Activated B cell treated with CpG ODN at 0.5 μM for 24 hours (primary cell): ENCODE measurements at places on chromosomes 2 and 18.

GRCh38 chr2:120884472-120885290 lies 149.0 kb downstream of the GLI2 start:
- no peaks in the 10 kb centered on the region for H3K4me1 ChIP-seq
- H3K27ac ChIP-seq: no peak overlapping the region
- no peaks in the 10 kb centered on the region for H3K36me3 ChIP-seq
- H3K4me3 ChIP-seq: no peak overlapping the region

DNA sequence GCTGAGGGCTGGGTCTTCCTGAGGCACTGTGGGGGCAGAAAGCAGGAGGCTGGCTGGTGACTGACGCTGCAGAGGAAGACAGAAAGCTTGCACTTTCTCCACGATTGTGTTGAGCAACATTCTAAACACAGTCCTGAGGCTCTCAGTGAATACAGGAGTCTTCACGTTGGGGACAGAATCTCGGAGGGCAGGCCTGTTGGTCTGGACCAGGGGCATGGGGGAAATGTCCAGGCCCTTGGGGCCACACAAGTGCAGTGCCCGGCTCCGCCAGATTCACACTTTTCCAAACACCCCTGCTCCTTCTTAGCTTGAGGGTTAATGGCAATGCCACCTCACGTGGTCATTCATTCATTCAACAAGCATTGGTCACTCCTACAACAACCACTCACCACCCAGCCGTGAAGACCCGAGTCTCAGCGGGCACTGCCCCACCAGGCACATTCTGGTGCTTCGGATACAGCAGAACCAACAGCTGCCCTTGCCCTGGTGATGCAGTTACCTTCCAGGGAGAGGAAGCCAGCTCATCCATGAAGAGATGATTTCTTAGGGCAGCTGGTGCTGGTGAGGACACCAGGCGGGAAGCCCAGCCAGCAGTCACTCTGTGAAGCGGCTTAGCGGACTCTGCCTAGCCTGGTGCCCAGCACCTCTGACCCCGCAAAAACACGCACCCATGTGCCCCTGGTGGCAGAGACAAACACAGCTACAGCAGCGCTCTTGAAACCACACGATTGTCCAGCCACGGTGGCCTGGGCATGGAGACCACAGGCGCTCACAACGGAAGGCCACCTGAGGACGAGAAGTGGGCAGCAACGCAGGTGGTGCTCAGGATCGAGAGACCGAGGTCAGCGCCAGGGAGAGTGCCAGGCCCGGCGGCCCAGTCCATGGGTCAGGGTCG lies 10.9 kb upstream of the GPC1 start:
- H3K4me3 ChIP-seq: no peak overlapping the region
- no peaks in the 10 kb centered on the region for H3K4me1 ChIP-seq
- peaks cover 5% of the 10 kb centered on the region for H3K27me3 ChIP-seq
- DNase-seq: no peak
- H3K27ac ChIP-seq: no peak overlapping the region

DNA sequence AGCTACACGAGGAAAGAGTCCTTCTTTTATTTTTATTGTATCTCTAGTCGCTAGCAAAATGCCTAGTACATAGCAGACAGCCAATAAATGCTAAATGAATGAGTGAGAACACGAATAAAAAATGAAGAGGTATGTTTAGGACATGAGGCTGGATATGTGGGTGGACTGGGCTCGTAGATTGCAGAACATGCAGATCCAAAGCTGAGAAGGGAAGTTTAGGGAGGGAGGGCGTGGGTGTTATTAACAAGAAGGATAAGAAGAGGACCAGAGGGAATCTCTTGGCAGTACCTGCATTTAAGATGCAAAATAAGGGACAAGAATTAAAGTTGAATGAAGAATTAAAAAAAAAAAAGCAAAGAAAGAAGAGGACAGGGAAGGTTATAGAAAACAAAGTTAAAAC lies 161.1 kb downstream of the MAP2 start:
- no peaks in the 10 kb centered on the region for H3K36me3 ChIP-seq
- no peak overlapping the region for H3K27ac ChIP-seq
- no peaks in the 10 kb centered on the region for H3K4me1 ChIP-seq
- H3K27me3 ChIP-seq: no peaks in the 10 kb centered on the region
- DNase-seq: no peak

- H3K36me3 ChIP-seq: no peaks in the 10 kb centered on the region
- H3K4me3 ChIP-seq: no peak overlapping the region
- no peaks in the 10 kb centered on the region for H3K4me1 ChIP-seq
- H3K27ac ChIP-seq: no peak overlapping the region
Measured at GRCh38 chr2:218429911-218430692, 11.2 kb downstream of the VIL1 start.

DNA sequence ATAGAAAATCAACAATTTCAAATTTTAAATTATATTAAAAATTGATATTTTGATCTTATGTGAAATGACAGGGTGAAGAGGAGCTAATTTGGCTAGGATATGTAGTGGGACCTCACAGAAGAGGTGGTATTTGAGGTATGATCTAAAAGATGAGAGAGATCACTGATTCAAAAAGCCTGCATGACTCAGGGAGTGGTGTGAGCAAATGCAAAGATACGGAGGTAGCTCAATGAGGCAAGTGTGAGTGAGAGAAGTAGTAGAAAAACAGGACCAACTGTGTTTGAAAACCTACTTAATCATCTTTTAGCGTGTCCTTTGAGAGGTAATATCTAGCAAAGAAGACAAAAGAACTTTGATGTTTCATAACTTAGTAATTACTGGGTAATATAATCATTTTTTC lies 557.5 kb downstream of the DSC3 start:
- no peaks in the 10 kb centered on the region for H3K27me3 ChIP-seq
- H3K4me1 ChIP-seq: no peaks in the 10 kb centered on the region
- no peak overlapping the region for H3K4me3 ChIP-seq
- no peaks in the 10 kb centered on the region for H3K36me3 ChIP-seq
- DNase-seq: no peak
- H3K27ac ChIP-seq: no peak overlapping the region

- H3K27ac ChIP-seq: no peak overlapping the region
- no peak for DNase-seq
- H3K4me3 ChIP-seq: no peak overlapping the region
- H3K36me3 ChIP-seq: peaks cover 41% of the 10 kb centered on the region
- H3K27me3 ChIP-seq: no peaks in the 10 kb centered on the region
- peaks cover 3% of the 10 kb centered on the region for H3K4me1 ChIP-seq
Measured at GRCh38 chr2:119794237-119794636, 34.5 kb downstream of the PTPN4 start.

DNA sequence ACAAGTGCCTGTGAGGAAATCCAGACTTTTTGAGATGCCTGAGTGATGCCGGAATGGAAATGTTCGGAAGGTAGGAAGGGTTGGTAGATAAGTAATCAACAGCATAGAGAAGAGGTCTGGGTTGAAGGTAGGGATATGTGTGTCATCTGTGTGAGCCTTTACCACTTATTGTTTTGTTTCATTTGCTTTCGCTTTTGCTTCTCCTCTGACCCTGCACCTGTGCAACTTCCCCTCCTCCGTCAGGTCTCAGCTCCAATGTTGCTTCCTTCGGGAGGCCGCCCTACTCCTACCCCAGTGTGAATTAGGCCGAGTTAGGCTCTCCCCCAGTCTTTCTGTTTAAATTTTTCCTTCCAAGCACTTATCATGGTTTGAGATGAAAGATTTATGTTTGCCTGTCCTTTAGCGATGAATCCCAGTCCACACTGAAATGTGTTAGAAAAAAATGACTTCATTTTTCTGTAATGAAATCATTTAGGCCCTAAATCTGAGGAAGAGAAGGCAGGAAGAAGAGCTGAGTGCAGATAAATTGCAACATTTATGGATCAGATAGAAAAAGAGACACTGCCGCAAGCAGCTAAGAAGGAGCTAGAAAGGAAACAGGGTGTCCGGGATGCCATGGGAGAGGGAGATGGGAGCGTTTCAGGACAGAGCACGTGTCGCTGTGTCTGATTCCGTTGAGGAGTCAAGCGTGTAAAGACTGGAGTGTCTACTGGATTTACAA lies 139.6 kb upstream of the PELI1 start:
- no peaks in the 10 kb centered on the region for H3K27me3 ChIP-seq
- H3K4me1 ChIP-seq: no peaks in the 10 kb centered on the region
- no peak overlapping the region for H3K27ac ChIP-seq
- no peak overlapping the region for H3K4me3 ChIP-seq
- no peak for DNase-seq

- H3K27ac ChIP-seq: no peak overlapping the region
- no peaks in the 10 kb centered on the region for H3K27me3 ChIP-seq
- no peak for DNase-seq
- H3K4me1 ChIP-seq: no peaks in the 10 kb centered on the region
- no peak overlapping the region for H3K4me3 ChIP-seq
Measured at GRCh38 chr2:142603759-142604158, 273.7 kb upstream of the KYNU start.

DNA sequence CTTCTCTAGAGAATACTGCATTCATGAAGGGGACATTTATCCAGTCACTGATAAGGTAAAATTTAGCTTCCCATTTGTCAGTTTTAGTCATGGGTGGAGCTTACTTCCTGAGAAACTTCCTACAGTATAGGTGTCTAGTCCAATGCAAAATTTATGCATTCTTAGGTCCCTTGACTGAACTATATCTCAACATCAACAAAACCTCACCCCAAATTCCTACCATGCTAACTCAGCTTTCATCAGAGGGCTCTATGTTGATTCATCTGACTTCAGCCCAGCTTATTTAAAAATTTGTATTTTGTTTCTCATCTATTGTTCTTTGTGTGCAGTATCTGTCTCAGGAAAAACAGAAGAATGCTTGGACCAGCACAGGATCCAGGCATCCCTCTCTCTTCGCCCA lies 296.4 kb upstream of the ACVR2A start:
- H3K4me3 ChIP-seq: no peak overlapping the region
- no peaks in the 10 kb centered on the region for H3K27me3 ChIP-seq
- H3K36me3 ChIP-seq: no peaks in the 10 kb centered on the region
- no peaks in the 10 kb centered on the region for H3K4me1 ChIP-seq

GRCh38 chr2:149901231-149901859 lies 313.8 kb upstream of the MMADHC start:
- H3K36me3 ChIP-seq: no peaks in the 10 kb centered on the region
- DNase-seq: no peak
- no peak overlapping the region for H3K27ac ChIP-seq

- peak overlapping the region; percentile 91 for H3K27ac ChIP-seq
- no peaks in the 10 kb centered on the region for H3K27me3 ChIP-seq
- peak overlapping the region; percentile 62 for H3K4me3 ChIP-seq
Measured at GRCh38 chr18:9066358-9066757, 36.1 kb upstream of the NDUFV2 start.

- H3K27ac ChIP-seq: no peak overlapping the region
- H3K36me3 ChIP-seq: no peaks in the 10 kb centered on the region
- H3K4me1 ChIP-seq: no peaks in the 10 kb centered on the region
Measured at GRCh38 chr18:59180150-59180845, 39.7 kb upstream of the GRP start.

DNA sequence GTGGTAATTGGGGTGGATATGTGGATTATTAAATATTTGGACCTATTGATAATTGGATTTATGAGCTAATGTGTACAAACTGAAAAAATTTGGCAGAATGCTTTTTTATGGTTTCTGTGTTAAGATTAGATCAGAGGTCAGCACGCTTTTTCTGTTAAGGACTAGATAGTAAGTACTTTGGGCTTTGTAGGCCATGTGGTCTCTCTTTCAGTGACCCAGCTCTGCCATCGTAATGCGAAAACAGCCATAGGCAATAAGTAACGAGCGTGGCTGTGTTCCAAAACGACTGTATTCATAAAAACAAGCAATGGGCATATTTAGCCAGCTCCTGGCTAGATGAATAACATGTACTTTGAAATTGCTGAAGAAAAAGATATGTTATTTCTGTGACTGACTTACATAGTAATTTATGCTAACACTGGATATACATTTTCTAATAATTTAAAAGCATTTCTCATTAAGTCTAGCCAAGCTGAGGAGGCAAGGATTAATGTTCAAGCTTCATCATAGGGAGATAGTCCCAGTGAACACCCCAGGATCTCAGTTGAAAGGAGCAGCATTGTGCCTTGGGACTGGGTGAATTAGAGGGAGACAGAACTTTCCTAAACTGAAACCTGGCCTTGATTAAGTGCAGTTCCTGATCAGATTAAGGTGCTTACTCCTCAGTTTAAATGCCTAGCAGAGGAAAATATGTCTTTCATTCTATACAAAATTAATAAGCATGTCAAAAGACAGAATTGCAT lies 20.0 kb downstream of the CCDC138 start:
- no peak overlapping the region for H3K4me3 ChIP-seq
- peaks cover 67% of the 10 kb centered on the region for H3K36me3 ChIP-seq
- DNase-seq: no peak
- H3K4me1 ChIP-seq: no peaks in the 10 kb centered on the region
- H3K27me3 ChIP-seq: no peaks in the 10 kb centered on the region

DNA sequence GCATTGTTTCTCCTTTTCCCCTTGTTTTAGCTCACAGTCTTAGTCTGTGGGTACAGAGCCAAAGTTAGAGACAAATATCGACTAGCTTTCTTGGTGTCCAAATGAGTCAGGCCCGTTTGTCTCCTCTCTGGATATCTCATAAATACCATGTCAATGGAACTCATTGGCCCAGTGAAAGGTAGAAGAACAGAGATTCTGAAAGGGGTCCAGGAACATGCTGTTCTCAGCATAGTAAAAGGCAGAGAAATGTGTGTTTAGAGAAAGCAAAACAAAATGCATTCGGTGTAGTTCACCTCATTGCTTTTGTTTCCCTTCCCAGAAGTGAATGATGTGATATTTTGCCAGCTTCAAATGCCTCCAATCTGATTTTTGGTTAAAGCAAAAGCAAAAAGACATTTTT lies 238.6 kb upstream of the SLC8A1 start:
- no peaks in the 10 kb centered on the region for H3K4me1 ChIP-seq
- no peak for DNase-seq
- no peak overlapping the region for H3K4me3 ChIP-seq
- H3K36me3 ChIP-seq: no peaks in the 10 kb centered on the region
- H3K27ac ChIP-seq: no peak overlapping the region
- no peaks in the 10 kb centered on the region for H3K27me3 ChIP-seq
